ENCODE measurements at places on chromosomes 6 and 20.
A peak's percentile ranks its signal among the peaks of the same experiment; 100 is the strongest.

DNA sequence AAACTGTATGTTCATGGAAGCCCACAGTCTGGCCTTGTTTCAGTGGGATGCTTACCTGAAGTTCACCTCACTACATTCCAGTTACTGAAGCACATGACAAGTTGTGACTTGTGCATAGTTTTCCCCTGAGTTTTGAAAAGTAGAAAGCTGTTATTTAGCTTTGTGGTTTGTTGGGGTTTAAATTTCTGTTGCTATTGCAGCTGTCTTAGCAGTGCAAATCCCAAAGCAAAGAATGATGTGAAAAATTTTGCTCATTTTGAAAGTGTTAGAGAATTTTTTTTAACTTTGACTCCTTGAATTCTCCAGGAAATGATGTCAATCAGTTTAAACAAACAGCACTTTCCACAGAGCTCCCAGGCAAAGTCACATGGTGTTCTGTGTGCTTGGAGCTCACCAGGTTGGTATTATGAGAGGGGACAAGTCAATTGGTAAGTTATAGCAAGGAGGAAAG lies 268.4 kb downstream of the ADGRG6 start:
- DNase-seq: no peak
- no peak overlapping the region for H3K4me3 ChIP-seq
- H3K4me1 ChIP-seq: peaks cover 6% of the 10 kb centered on the region
- no peaks in the 10 kb centered on the region for H3K36me3 ChIP-seq

GRCh38 chr20:21548390-21549035 lies 34.6 kb upstream of the NKX2-2 start:
- peaks cover 8% of the 10 kb centered on the region for H3K27me3 ChIP-seq
- peaks cover 6% of the 10 kb centered on the region for H3K4me1 ChIP-seq
- no peak for DNase-seq
- no peak overlapping the region for H3K27ac ChIP-seq
- peak overlapping the region; percentile 15 for H3K4me3 ChIP-seq

DNA sequence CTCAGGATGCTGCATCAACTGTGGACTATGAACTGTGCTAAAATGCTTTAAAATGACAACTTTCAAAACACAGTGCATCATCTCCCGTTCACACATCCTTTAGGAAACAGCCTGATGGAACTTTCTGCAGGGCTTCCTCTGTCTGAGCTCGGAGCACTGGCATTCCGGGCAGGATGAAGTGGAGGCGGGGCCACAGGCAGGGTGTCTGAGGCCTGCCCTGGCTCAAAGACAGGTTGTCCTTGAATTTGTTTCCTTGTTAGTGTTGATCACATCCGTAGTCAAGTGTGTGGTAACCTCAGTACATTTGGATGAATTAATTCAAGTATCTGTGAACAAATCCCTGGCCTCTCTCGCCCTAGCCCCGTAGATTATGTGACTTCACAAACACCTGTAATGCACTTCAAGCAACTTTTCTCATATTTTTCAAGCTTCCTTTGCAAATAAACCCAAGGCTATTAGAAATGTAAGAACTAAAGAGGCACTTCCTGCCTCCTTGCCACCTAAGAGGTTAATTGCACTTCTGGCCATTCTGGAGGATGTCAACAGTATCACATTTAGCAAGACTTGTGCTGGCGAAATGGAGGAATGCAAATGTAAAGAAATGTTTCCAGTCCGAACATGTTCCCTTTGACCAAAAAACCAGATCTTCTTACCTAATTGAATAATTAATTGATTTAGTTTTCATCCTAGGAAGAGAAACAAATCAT lies 3.1 kb downstream of the CD93 start:
- H3K27me3 ChIP-seq: peaks cover 4% of the 10 kb centered on the region
- peak overlapping the region; percentile 42 for H3K4me3 ChIP-seq
- no peak overlapping the region for H3K27ac ChIP-seq
- H3K36me3 ChIP-seq: peaks cover 9% of the 10 kb centered on the region
- no peak for DNase-seq

GRCh38 chr6:5995949-5996713 lies 10.6 kb downstream of the NRN1 start:
- H3K4me3 ChIP-seq: peak overlapping the region; percentile 91
- peaks cover 50% of the 10 kb centered on the region for H3K36me3 ChIP-seq
- H3K27ac ChIP-seq: peak overlapping the region; percentile 59
- DNase-seq: no peak

- no peak overlapping the region for H3K27ac ChIP-seq
- H3K4me1 ChIP-seq: peaks cover 1% of the 10 kb centered on the region
- peaks cover 75% of the 10 kb centered on the region for H3K27me3 ChIP-seq
These were observed 5.8 kb downstream of the TNFRSF21 start for GRCh38 chr6:47303861-47304260.

GRCh38 chr20:11047559-11047958 lies 373.8 kb upstream of the JAG1 start:
- H3K36me3 ChIP-seq: no peaks in the 10 kb centered on the region
- no peak for DNase-seq
- H3K27me3 ChIP-seq: no peaks in the 10 kb centered on the region
- H3K4me1 ChIP-seq: no peaks in the 10 kb centered on the region
